Fibroblast of skin of abdomen (primary cell): ENCODE measurements at places on chromosomes 1 and 21.
A peak's percentile ranks its signal among the peaks of the same experiment; 100 is the strongest.

GRCh38 chr1:115475901-115476300 is 137.9 kb upstream of the NGF start:
- no peak for DNase-seq

GRCh38 chr1:177183836-177184235 is 13.1 kb downstream of the BRINP2 start:
- peak; percentile 52 for DNase-seq

DNA sequence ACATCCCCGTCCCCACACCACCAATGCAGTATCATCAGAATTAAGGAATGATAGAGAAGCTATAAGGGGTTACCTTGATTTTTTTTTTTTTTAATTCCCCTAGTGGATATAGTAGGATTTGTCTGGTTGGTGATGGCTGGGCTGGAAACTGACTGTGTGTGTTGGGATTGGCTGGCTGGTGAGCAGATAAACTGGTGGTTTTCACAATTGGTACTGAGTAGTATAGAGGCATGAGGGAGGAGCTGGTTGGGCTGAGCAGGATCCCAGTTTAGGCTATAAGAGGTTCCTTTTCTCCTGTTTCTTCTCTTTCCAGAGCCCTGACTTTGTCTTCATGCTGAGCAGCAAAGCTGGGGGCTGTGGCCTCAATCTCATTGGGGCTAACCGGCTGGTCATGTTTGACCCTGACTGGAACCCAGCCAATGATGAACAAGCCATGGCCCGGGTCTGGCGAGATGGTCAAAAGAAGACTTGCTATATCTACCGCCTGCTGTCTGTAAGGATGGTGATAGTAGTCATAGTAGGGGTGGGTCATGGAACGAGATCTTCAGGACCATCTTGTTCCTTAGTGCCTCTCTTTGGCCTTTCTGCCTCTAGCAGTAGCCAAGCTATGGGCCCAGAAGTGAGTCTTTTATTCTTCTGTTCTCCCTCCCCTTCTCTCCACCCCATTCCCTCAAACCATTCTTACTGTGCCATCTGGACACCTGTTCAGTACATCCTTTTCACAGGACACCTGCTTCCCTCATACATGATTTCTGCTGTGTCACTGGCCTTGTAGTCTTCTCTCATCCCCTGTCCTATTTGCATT is 26.9 kb downstream of the RAD54L start:
- DNase-seq = no peak

DNA sequence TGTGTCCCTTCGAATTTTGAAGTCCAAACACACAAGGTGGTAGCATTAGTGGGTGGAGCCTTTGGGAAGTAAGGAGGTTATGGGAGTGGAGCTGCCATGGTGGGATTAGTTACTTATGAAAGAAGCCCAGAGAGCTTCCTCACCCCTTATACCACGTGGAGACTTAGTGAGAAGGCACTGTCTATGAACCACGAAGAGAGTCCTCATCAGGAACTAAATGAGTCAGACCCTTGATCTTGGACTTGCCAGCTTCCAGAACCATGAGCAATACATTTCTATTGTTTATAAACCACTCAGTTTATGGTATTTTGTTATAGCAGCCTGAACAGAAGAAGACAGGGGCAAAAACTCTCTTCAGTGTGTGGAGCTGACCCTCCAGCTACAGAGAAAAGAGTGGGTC is 259.3 kb upstream of the AJAP1 start:
- peak; percentile 2 for DNase-seq

GRCh38 chr21:46269466-46269865 is 15.9 kb downstream of the MCM3AP start:
- no peak for DNase-seq

DNA sequence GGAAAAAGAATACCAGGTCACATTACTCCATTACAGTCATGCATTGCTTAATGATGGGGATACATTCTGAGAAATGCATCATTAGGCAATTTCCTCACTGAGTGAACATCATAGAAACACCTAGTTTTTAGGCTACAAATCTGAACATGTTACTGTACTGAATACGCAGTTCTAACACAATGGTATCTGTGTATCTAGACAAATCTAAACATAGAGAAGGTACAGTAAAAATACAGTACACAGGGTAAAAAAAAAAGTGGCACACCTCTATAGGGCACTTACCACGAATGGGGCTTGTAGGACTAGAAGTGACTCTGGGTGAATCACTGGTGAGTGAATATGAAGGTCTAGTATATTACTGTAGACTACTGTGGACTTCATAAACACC is 115.7 kb downstream of the AKT3 start:
- DNase-seq = no peak

DNA sequence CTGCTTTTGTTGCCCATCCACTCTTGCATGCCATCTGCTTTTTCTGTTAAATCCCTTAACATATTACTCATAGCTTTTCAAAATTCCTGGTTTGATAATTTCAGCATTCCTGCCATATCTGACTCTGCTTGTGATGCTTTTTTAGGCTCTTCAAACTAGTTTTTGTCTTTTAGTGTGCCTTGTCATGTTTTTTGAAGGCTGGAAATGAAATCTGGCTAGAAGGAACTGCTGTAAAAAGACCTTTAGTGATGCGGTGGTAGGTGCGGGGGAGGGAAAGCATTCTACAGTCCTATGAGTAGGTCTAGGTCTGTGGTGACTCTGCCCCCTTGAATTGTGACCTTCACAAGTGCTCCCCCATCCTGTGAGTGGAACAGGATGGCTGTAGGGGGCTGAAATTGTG is 15.0 kb upstream of the S100B start:
- DNase-seq = peak; percentile 43

- no peak for DNase-seq
These were observed 27.7 kb downstream of the PLPP3 start for GRCh38 chr1:56551691-56552090.
